ENCODE measurements at places on chromosomes 7 and 10.
A peak's percentile ranks its signal among the peaks of the same experiment; 100 is the strongest.

DNA sequence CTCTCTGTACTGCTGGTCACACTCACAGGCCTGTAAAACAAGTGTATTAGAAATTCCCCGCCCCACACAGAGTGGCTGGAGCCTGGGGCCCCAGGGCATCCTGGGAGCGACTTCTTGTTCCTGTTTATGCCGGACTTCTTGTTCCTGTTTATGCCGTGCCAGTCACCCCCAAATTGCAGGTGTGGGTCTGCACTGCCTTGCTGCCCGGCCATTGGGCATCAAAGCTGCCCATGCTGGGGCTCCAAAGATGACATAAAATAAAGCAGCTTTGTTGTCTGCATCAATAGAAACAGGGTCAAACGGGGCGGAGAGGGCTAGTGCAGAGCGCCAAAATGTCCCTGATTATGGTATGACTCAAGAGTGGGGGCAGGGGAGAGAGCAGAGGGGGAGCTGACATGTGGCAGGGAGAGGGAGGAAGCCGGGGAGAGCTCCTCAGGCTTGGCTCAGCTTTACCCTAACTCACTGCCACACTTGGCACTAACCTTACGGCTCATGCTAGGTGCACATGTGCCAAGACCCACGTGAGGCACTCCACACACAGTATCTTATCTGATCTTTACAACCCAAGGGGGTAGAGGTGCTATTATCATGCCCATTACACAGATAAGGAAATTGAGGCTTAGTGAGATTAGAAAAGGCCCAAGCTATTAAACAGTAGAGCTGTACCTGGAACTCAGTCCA is 98.4 kb downstream of the PIP4K2A start:
- DNase-seq = no peak

DNA sequence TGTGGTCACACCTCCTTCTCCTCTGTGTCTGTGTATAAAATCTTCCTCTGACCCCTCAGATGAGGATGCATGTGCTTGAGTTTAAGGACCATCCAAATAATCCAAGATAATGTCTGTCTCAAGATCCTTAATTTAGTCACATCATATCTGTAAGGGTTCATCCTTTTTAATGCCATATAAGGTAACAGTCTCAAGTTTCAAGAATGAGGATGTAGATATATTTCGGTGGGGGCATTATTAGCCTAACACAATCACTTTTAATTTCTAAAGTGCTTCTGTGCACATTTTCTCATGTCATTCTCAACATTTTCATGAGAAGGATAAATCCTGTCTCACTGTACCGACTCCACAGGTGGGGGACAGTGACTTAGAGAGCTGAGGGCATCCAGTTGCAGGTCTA is 235.3 kb downstream of the BUB3 start:
- no peak for DNase-seq

- DNase-seq = no peak
Observed at GRCh38 chr10:13949844-13950542, 363.2 kb downstream of the PRPF18 start.

DNA sequence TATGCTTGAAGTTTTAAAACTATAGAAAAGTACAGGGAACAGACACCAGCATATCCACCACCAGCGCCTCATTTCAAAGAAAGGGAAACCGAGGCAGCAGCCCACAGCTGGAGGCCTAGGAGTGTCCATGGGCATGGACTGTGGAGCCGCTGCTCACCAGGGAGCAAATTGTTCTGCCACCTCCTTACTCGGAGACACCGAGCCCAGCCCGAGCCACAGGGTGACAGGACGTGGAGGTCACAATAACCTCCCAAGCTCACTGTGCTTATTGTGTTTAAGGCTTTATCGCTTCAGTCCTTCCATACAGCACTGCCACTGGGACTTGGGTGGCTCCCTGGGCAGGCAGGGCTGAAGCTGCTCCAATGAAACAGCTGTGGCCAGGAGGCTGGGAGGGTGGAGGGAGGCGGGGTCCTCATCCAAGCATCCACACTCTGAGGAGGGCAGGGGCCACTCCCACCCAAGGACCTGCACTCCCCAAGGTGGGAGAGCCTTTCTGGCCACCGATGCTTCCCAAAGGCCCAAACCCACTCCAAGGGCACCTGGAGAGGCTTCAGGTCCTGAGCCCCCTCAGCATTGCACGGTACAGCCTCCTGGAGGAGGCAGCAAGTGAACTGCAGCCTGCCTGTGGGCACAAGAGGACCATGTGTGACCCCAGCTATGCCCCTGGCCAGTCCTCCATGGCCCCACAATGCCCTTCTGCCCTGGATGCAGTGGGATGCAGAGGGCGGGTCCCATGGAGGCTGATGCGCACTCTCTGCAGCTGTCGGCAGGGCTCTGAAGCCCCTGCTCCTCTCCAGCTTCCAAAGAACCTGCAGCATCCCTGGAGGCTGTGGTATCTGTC is 38.7 kb upstream of the RET start:
- no peak for DNase-seq

- DNase-seq = no peak
Observed at GRCh38 chr7:136890399-136890798, 21.9 kb downstream of the CHRM2 start.

DNA sequence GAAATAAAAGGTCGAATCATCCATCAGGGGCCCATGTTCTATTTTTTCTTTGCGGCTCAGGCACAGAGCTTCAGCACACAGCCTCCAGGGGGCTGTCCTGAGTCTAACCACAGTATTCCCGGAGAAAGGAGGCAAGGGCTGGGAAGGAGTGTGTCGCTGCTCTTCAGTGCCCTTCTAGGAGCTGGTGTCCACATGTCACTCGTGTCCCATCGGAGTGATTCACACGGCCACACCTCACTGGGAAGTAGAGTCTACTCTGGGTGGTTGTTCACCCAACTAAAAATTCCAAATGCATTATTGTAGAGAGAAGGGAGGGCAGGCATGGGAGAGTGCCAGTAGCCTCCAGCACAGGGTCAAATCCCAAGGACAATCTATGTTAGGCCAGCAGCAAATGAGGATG is 114.8 kb upstream of the LANCL2 start:
- no peak for DNase-seq

DNA sequence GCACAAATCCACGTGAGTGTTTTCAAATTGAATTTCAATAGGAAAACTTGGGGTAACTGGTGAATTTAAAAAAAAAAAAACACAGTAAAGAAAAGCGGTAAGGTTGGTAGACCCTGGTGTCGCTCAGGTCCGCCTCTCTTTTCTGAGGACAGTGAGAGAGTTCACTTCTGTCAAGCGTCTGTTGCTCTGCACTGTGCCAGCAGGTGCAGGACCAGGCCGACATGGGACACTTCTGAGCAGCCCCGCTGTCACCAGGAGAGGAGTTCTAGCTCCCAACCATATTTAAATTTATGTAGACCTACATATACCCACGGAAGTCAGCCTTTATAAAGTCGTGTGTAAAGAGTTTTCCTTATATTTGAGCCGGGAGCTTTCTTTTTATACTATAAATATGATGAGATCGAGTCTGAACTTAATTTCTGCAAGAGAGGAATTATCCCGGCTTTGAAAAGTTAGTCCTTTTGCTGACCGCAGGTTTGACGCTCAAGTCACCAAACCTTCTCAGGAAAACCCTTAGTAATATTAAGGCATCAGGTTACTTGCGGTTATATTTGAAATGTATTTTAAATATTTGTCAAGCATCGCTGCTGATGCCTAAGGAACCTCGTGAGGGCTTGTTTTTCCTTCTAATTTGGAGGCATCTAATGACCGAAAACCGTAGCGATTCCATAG is 531 bp downstream of the IKZF1 start:
- DNase-seq = no peak

- no peak for DNase-seq
Observed at GRCh38 chr10:131018886-131019500, 292.5 kb downstream of the TCERG1L start.

GRCh38 chr7:131603932-131604331 is 47.5 kb upstream of the PODXL start:
- no peak for DNase-seq

- DNase-seq = no peak
Observed at GRCh38 chr10:122121059-122121458, 132.1 kb downstream of the TACC2 start.

DNA sequence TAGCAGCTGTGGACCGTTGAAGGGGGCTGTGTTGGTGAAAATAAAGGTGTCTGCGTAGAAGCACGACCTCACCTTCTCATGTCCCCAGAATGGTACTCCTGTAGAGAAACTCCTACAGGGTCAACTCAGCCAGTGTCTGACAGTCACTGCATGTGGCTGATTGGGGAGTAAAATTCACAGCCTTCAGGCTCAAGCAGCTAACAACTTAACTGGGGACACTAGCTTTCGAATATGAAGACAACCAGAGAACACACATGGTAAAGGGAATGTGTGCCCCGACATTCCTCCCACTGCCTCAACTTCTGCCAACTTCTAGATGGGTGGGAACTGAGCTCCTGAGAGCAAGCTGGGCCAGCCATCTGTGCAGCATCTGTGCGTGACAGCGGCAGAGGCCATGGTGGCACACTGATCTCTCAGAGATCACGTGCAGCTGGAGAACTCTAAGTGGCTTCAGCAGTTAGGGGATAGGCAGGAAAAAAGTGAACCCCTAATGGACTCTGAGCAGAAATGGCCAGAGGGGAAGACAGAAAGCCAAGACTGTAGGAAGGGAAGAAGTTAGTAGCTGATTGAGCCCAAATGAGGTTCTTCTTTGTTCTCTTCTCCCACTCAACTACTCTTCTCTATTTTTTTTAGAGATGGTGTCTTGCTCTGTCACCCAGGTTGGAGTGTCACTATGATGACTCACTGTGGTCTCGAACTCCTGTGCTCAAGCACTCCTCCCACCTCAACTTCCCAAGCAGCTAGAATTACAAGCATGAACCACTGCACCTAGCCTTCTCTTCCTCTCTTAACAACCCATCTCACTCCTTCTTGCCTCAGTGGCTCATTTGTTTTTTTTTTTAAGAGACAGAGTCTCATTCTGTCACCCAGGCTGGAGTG is 280.8 kb downstream of the ZEB1 start:
- DNase-seq = no peak

GRCh38 chr7:133836666-133837065 is 290.5 kb upstream of the LRGUK start:
- no peak for DNase-seq

DNA sequence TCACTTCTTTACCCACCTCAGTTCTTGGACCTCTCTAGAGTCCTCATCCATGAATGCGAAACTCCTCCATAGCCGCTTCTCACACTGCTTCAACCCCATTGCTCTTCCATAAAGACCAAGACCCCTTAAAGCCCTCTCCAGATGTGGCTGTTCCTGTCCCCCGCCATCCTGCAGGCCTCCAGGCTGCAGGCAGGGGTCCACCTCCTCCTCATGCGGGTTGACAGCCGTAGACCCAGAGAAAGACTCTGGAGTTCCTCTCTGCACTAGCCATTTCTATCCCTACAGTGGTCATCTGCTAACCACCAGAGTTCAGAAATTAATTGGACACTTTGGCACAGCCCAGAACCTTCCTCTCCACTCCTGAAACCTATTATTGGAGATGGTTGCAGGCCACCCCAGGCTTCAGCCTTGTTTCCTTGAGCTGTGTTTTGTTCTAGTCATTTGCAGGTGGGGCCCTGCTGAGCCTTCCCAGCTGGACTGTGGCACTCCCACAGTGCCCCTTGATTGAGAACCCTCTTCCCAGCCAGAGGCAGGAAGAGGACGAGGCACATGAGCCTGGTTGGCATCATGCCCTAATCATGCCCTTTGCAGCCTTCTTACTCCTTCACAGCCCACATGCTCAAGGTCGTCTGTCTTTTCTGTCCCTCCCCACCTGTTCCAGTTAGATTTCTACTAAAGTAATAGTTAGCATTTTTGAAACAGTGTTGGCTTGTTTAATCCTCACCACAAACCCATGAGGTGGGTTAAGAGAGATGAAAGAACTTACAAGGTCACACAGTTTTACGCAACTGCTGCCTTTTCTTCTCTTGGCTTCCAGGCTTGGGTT is 23.9 kb downstream of the CUL1 start:
- DNase-seq = no peak

- no peak for DNase-seq
Observed at GRCh38 chr7:157874870-157875229, 538.0 kb downstream of the DNAJB6 start.

GRCh38 chr10:119409906-119410305 is 132.6 kb downstream of the RGS10 start:
- no peak for DNase-seq

DNA sequence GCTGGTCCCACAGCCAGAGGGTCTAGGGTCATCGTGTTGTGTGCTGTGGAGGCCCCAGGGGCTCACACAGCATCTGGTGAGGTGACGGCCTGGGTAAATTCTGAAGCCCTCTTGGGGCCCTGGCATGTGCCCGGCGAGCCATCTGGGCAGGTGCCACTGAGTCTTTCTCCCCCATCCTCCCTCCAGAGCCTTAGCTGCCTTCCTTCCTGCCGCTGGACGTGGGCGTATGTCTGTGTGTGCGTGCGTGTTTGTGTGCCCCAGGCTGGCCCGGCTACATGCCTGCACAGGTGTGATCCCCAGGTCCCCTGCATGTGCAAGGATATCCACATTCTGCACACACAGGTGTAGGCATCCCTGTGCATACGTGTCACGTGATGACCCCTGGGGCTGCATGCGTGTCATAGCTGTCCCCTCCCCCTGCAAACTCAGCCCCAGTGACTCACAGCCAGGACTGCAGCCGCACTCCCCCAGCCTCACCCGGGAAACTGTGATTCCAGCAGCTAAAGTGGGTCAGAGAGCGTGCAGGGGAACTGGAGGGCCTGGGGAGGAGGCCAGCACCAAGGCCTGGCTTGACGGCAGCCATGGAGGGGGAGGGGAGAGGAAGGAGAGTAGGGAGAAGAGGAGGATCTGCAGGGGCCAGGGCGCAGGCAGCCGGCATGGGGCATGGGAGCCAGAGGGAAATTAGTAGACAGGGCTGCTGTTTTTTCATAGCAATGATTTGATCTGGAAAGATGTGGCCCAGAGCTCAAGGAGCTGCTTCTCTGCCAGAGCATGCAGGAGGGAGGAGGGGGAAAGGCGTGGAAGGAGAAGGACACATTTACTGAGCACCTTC is 46.4 kb downstream of the ELFN1 start:
- no peak for DNase-seq

GRCh38 chr7:27064159-27064558 is 31.6 kb downstream of the HOXA1 start:
- no peak for DNase-seq

DNA sequence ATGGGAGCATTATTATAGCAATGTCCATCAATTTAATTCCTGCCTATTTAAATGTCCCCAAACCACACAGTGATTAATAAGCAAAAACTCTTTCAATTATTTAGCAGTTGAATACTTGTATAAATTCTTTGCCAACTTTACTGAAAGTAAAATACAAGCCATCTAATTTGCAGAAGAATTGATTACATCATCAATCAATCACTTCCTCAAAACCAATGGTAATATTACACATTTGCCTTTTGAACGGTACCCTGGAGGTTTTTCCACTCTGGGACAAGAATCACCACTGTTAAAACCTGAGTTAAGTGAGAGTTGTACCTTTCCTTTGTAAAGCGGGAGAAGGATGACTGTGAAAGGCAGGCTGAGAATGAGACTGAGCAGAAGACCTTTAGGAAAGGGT is 93.0 kb downstream of the RNF133 start:
- DNase-seq = no peak

GRCh38 chr7:150323682-150324372 is 482 bp upstream of the ACTR3C start:
- peak; percentile 11 for DNase-seq

- no peak for DNase-seq
Observed at GRCh38 chr10:132554053-132554990, 16.7 kb downstream of the INPP5A start.

DNA sequence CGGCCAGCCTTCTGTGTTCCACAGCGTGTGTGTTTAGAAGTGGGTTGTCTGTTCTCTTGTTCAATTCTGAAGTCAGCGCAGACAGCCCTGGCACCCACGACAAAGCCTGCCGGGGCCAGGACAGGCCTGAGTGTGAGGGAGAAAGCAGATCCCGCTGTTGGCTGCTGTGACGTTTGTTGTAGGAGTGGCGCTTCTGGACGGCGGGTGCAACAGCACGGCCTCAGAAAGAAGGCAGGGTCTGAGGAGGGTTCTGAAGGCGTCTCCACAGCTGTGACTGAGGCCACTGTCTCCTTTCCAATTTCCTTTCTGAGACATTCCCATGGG is 76.2 kb downstream of the VIPR2 start:
- DNase-seq = no peak
